ENCODE measurements at places on chromosomes 2 and 18.

GRCh38 chr2:109364217-109364616 is 235.2 kb downstream of the SH3RF3 start:
- no peak for DNase-seq

GRCh38 chr18:67670024-67670543 is 153.6 kb upstream of the DSEL start:
- no peak for DNase-seq

GRCh38 chr2:146324951-146325350 is 1519.9 kb upstream of the ACVR2A start:
- no peak for DNase-seq

GRCh38 chr2:19140463-19141208 is 217.8 kb downstream of the OSR1 start:
- no peak for DNase-seq

GRCh38 chr2:205678541-205679142 is 3.7 kb upstream of the NRP2 start:
- DNase-seq = no peak

GRCh38 chr2:131659168-131659572 is 131.5 kb downstream of the CCDC74A start:
- no peak for DNase-seq

DNA sequence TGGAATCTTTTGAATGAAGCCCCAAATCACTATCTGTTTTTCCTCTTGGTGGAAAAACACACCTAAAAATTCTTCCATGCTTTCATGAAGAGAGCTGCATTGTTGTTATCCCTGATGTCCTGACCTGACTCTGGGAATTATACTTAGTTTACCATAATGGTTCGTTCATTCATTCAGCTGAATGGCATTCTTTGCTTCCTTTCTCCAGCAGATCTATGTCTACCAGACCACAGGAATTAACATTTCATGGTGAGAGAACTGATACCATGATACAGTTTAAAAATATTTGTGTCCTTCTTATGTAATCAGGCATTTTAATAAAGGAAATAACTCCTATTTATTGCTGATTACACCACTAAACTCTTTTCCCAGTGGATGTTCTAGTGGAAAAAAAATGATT is 11.1 kb upstream of the SLC4A10 start:
- no peak for DNase-seq

DNA sequence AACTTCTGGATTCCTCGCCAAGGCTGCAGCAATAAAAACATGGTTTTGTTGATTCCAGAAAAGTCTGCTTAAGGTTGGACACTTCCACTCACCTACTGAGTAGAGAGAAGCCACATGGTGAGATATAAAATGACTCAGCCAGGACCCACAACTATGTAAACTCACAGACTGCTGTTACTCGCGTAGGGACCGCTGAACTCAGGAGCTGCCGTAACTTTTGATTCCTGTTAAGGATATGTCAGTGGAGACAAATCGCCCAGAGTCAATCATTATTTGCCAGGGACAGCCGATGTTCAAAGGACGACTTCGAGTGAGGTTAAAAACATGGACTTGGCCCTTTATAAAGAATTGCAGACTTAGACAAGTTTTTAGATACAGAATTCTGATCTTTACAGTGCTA is 25.6 kb downstream of the CYB5A start:
- DNase-seq = no peak

DNA sequence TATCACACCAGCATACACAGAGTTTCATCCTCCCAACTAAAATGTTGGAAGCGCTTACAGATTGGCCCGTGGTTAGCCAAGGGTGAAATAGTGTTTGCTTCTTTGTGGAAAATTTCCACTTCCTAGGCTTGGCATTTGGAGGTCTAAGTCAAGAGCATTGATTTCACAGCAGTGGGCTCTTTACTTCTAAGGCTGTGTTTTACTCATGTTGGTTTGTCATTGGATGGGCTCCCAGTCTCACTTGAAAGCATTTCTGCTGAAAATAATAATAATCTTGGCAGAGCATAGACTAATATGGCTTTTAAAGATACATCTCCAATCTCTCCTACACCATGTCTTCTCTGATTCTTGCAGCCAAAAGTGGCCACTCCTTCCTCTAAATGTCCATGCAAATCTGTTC is 82.9 kb downstream of the DYNAP start:
- DNase-seq = no peak

GRCh38 chr2:2757764-2758163 is 426.7 kb upstream of the MYT1L start:
- DNase-seq = no peak

GRCh38 chr2:138269765-138270164 is 231.8 kb upstream of the SPOPL start:
- DNase-seq = no peak

GRCh38 chr2:31031132-31031706 is 107.0 kb downstream of the GALNT14 start:
- no peak for DNase-seq

Data from stimulated activated CD4-positive, alpha-beta T cell treated with anti-CD3 and anti-CD28 coated beads, TNF-alpha, amount 100 ng/mL, for 24 hours (primary cell).